ENCODE measurements at places on chromosomes 16 and 17.

DNA sequence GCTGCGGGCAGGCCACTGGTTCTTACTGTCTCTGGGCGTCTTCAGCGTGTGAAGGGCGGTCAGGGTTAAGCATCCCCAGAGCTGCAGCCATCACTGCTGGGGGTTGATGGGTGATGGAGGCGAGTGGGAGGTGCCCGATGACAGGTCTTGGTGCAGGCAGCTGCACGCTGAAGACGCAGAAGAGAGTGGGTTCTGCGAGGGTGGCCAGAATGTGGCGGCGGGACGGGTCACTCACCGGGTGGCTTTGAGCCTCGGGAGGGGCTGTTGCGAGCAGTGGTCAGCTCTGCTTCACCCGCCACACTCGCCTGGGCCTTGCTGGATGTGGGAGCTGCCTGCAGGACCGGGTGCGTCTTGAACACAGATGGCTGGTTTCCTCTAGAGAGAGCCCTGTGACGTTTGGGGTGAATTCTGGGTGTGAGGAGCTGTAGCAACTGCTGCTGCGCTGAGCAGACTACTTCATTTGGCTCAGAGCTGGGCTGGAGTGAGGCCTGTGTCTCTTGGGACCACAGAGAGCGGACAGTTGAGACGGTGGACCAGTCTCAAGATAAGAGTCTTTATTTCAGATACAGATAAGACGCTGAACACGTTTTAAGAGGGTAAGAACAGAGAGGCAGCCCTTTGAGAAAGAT is 44.6 kb upstream of the ZNF750 start:
- no peak for DNase-seq

DNA sequence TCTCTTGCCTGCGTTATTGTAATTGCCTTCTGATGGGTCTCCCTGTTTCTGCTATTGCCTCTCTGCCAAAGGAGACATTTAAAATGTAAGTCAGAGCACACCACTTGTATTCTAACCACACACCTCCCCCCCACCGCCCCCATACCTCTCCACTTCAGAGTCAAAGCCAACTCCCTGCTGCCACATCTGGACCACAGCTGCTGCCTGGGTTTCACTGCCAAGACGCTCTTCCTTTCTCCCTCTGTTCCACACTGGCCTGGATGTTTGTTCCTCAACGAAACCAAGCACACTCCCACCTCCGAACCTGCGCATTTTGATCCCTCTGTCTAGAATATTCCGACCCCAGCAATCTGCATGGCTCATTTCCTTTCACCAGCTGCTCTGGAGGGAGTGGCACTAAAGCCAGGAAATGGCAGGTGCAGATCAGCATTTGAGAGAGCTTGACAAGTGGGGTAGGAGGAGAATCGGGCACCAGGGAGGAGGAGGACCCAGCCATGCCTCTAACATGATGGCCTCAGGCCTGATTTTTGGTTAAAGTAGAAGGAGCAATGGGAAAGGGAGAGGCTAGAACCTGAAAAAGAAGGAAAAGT is 92.4 kb upstream of the HS3ST2 start:
- peak; percentile 47 for DNase-seq

DNA sequence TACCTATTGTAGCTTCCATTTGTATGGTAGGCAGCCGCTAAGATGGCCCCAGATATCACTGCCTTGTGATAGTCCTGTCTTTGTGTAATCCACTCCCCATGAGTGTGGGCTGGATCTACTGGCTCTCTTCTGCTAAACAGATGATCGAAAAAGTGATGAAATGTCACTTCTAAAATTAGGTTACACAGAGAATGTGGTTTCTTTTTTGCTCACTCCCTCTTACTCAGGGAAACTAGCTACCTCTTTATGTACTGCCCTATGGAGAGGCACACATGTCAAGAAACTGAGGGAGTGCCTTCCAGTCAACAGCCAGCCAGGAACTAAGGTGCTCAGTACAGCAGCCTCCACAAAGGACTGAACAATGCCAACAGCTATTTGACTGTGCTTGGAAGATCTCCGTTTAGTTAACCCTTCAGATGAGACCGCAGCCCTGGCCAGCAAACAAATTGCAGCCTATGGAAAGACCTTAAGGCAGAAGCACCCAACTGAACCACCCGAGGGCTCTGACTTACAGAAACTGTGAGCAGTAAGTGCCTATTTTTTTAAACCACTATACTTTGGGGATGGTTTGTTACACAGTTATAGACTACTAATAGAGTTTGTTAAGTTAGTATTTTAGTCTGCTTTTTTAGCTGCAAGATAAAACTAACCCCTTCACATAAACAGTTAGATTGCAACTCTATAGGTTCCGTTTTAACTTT is 113.2 kb upstream of the MAF start:
- DNase-seq = no peak

- no peak for DNase-seq
Observed at GRCh38 chr16:4496305-4496704, 20.1 kb downstream of the HMOX2 start.

DNA sequence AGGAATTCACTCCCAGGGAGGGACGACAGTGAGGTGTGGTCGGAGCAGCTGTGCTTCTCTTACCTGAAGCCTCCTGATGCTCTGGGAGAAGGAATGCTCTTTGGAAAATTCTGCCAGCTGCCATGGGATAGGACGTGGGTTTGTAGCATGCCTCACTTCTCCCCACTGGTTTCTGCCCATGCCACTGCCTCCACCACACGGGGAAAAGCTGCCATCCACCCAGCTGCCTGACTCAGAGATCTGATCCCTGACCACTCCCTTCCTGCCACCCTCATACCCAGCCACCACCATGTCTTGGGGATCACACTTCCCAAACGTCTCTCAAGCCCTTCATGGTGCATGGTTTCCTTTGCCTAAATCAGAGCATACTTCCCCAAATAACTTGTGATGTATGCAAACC is 80.0 kb downstream of the CPPED1 start:
- DNase-seq = no peak

DNA sequence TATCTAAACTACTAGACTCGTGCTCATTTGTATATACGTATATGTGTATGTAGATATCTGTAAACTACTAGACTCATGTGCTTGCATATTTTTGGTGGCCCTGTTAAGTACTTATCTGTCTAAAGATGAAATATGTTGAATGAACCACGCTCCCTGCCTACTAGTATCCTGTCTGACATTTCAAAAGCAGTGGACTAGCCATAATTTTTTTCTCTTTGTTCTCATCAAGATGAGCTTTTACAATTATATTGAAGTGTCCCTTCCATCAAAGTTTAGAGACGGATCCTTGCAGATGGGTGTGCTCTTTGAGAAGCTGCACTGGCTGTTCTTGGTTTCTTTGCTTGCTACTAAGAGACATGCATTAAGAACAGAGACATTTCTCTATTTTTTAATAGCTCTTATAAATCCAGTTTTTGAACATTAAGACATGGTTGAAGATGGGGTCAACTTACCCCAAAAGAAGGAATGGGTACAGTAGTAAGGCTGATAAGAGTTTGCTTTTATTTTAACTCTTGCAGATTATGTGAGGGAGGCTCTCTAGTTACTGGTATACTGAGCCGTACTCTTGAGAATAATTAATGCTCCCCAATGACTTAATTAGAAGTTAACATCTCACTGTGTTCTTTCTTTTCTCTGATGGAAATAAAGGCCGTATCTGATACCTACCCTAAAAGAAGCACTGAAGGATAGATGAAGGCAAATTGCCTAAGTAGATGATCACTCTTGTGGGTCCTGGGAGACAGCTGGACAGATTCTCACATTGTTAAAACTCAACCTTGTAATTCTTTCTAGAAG is 3.4 kb downstream of the CNTNAP4 start:
- no peak for DNase-seq

DNA sequence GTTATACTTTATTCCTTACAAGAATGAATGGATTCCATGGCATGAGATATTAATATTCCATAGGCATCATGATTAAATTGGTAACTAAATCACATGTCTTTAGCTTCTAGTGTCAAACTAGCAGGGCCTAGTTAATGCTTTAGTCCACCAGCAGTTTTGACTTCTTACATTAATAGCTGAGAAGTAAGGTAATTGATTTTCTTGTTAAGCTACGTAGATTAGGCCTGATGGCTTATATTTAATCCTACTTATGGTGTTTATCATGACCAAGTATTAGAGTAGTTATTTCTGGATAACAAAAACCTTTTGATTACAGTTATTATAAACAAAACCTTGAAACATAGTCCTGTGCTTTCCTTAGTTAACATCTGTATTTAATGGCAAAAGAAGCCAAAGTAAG is 184.5 kb downstream of the TANC2 start:
- no peak for DNase-seq

DNA sequence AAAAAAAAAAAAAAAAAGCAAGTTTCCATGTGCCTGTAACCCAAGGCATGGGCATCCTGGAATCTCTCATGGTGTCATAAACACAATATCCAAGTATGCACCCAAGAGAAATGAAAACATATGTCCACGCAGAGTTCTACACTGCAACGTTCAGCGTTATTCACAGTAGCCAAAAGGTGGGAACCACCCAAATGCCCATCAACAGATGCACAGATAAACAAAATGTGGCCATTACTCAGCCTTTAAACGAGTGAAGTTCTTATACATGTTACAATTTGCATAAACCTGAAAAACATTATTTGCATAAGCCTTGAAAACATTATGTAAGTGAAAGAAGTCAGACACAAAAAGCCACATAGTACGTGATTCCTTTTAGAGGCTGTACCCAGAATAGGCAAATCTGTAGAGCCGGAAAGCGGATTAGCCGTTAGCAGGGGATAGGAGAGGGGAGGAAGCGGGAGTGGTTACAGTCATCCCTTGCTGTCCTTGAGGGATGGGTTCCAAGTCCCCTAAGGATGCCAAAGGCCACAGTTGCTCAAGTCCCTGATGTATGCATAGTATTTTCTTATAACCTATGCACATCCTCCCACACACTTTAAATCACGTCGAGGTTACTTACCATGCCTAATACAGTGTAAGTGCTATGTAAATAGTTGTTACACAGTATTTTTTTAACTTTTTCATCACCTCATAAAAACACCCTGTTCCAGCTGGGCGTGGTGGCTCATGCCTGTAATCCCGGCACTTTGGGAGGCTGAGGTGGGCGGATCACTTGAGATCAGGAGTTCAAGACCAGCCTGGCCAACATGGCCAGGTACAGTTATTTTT is 47.3 kb upstream of the DNAH17 start:
- DNase-seq = no peak

GRCh38 chr16:2084895-2085625 is 37.3 kb downstream of the TSC2 start:
- no peak for DNase-seq

GRCh38 chr17:57823469-57824401 is 26.1 kb downstream of the MRPS23 start:
- DNase-seq = no peak

- DNase-seq = no peak
Observed at GRCh38 chr17:78124081-78124835, 4.3 kb downstream of the TMC6 start.

- no peak for DNase-seq
Observed at GRCh38 chr16:53784291-53784690, 80.3 kb downstream of the FTO start.

DNA sequence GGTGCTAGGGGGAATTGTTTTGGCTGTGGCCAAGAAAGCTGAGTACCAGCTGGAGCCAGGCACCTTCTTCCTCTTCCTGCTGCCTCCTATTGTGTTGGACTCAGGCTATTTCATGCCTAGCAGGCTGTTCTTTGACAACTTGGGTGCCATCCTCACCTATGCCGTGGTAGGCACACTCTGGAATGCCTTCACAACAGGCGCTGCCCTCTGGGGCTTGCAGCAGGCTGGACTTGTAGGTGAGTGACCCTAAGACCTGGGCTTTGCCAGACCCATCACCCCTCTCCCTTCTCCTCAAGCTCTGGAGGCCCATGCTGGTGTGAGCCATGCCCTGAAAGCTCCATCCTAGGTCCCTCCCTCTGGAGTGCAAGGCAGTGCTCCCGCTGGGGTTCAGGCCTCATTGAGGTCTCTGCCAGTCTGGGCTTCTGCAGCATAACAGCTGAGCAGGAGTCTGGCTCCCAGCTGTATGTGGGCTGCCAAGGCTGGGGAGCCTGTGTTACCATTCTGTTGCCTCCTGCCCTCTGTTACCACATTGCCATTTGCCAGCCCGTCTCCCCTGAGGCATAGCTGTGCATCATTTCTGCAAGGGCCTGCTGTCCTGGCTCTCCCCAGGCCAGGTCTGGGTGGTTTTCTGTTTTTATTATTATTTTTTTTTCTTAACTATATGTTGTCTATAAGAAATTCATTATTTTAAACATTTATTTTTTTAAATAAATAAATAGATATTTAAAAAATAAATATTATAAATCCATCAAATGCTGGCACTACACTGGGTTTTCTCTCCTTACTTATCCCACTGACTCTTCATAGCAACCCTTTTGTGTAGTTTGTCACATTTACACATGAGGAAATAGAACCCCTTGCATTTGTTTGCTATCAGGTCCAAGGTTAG is 4.1 kb downstream of the SLC9A5 start:
- no peak for DNase-seq

GRCh38 chr17:34579979-34580684 is 750 bp downstream of the TMEM132E start:
- no peak for DNase-seq

GRCh38 chr17:81825841-81826466 is 7.1 kb downstream of the MCRIP1 start:
- DNase-seq = no peak

GRCh38 chr17:2292100-2292499 is 11.5 kb downstream of the SMG6 start:
- no peak for DNase-seq

DNA sequence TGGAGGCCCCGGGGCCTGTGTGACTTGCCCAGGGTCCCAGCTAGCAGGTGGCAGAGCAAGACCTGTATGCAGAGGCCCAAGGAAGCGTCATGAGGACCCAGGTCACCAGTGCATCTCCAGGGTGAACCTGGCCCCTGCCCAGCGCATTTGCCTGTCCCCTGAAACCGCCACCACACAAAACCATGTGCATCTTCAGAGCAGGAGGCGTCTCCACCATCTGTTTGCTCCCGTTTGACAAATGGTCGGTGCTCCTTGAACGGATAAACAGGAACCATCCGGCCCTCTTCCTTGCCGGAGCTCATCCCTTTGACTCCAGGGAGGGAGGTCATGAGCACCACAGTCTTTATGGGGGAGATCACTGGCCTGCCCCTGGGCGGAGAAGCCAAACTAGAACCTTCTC is 62.5 kb downstream of the JPH3 start:
- no peak for DNase-seq

GRCh38 chr16:70428178-70428998 is 10.5 kb downstream of the ST3GAL2 start:
- DNase-seq = no peak

DNA sequence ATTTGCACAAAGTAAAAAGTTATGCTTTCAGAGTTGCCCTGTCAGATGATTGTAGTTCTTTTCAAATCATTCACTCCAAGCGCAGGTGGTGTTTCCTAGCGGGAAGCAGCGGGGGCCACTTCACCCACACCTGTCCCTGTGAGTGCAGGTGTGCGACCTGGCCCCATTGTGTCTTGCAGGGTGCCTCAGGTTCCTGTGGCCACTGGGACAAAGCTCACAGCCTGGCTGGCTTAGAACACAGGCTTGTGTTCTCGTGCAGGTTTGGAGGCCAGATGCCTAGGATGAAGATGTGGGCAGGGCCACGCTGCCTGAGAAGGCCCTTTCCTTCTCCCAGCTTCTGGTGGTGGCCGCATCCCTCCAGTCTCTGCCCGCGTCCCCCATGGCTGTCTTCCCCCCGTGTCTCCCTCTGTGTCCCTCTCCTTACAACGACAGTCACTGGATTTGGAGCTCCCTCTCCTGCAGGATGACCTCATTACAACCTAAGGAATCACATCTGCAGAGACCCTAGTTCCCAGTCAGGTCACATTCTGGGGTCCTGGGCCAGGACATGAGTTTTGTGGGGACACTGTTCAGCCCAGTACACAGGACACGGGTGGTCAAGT is 90.5 kb downstream of the NPIPB11 start:
- DNase-seq = no peak

All from vagina (tissue), 2 donors.